H7 (cell line): ENCODE measurements at places on chromosomes 11 and 22. TPM values are rescaled to one million over a fixed set of nuclear protein-coding genes. Genes with fewer than 3 reads are reported as not detected.
A peak's percentile ranks its signal among the peaks of the same experiment; 100 is the strongest.

NTM gene
- total RNA-seq, result 2.7 and 4.7 TPM in 2 replicates

FGF3 gene
- 0.15 TPM in 1 of 2 replicates, not detected in the other for total RNA-seq

DUSP8 gene
- total RNA-seq, result 1.7 and 2.7 TPM in 2 replicates

MOGAT2 gene
- not detected in 2 replicates for total RNA-seq

BARX2 gene
- not detected in 2 replicates for total RNA-seq

LARGE2 gene
- 36.6 and 38.6 TPM in 2 replicates for total RNA-seq

VPS51 gene
- total RNA-seq, result 162 and 186 TPM in 2 replicates

KRTAP5-7 gene
- not detected in 2 replicates for total RNA-seq

OR5AL1 gene
- total RNA-seq, result not detected in 2 replicates

OR52J3 gene
- total RNA-seq, result not detected in 2 replicates

OR6T1 gene
- total RNA-seq, result not detected in 2 replicates

- no peak for DNase-seq
Observed at GRCh38 chr11:126352163-126352562, 3.3 kb upstream of the ST3GAL4 start.

DNA sequence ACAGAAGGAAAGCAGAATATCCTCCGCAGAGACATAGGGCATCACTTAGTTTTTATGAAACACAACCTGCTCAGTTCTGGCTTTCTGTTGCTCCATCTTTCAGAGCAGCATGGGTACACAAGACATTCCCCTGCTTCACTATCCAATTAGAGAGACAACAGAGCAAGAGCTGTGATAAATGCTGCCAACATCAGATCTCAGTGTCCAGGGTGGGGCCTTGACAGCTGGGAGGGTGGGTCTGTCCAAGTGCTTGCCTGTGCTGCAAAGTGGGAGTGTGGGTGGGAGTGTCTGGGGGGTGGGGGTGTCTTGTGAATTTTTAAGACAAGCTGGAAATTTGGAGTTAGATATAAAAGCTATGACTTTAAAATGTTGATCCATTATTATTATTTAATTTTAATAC is 369.6 kb downstream of the TENM4 start:
- no peak for DNase-seq

DNA sequence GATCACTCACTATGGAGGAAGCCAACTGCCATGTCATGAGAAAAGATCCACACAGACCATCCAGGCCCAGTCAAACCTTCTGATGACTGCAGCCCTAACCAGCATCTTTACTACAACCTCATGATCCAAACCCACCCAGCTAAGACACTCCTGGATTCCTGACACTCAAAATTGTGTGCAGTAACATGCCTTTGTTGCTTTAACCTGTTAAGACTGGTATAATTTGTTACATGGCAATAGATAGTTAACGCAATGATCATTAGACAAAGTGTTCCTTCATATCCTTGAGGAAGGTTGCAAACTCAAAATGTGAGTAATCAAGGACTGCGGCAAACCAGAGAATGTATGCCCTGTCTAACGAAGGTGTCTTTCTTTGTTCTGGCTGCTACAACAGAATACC is 47.1 kb upstream of the CSNK2A3 start:
- no peak for DNase-seq

DNA sequence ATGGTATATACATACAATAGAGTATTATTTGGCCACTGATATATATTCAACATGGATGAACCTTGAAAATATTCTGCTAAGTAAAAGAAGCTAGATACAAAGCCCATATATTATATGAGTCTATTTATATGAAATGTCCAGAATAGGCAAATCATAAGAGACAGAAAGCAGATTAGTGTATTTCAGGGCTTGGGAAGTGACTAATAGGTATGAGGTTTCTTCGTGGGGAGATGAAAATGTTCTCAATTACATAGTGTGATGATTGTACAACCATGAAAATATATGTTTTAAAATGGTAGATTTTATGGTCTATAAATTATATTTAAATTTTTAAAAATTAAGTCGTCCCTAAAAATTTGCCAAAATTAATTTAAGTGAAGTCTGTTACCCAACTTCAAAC is 92.2 kb downstream of the STK33 start:
- no peak for DNase-seq

DNA sequence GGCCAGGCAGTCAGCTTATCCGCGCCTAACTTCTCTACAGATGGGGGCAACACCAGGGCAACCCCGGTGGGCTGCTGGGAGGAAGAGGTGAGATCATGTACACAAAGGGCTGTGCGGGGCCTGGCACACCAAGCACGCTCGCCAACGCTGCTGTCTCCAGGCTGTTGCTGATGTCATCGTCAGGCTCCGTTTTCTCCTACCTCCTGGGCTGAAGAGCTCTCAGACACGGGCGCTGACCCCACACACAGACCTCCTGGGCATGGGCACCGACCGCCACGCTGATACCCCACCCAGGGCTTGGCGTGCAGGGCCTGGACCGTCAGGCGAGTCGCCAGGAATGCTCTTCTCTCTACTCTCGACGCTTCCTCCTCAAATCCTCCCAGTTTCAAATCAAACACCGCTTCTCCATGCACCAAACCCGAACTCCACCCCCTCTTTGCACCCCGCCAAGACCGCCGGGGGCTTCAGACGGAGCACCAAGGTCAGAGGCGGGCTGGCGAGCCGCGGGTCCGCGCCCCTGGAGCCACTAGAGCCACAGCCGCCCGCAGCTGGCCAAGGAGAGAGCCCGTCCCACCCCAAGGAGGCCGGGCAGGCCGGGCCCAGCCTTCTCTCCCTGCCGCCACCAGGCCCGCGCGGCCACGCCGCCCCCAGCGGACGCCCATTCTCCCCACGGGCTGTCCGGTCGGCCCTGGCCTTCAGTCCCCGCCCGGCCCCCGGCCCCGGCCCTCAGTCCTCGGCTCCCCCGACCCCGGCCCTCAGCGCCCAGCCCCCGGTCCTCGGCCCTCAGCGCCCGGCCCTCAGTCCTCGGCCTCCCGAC is 772 bp downstream of the SBF1 start:
- DNase-seq, result peak; percentile 89

DNA sequence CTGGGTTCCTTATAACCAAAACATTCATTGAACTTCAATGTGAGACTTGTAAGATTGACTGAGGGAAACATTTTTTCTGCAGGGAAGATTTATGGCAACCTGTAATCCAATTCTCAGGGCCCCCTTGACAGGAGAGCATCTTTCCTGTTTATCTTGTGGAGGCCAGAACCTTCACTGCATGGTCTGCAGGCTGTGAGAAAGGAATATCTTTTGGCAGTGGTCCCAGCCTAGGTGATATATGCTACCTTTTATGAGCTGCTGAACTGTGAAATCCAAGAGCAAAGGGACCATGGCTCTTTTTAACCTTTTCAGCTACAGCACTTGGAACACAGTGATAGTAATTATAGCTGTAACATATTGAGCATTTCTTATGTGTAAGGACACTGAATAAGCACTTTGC is 590.2 kb upstream of the B3GAT1 start:
- DNase-seq, result no peak

GRCh38 chr11:24589064-24589463 is 92.2 kb downstream of the LUZP2 start:
- DNase-seq, result no peak

- DNase-seq, result no peak
Observed at GRCh38 chr11:120179057-120179672, 31.7 kb upstream of the OAF start.

- peak; percentile 69 for DNase-seq
Observed at GRCh38 chr11:120334894-120335462, 1.2 kb upstream of the ARHGEF12 start.
